Muscle of back (tissue), 13 donors: ENCODE measurements at places on chromosomes 2 and 18.

DNA sequence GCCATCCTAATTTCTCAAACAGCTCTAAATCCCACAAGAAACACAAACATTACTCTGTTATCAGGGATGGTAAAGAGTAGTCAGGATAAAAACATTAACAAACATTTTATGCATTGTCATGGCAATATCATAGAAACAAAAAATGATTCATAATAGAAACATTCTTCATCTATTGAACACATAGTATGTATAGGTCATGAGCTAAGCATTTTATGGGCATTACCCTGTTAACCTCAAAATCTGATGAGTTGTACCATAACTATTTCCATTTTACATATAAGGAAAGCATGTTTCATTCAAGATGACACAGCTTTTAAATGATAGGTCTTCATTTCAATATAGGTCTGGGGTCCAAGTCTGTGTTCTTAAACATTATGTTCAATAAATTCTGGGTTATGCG lies 344.9 kb downstream of the RND3 start:
- no peak for DNase-seq

DNA sequence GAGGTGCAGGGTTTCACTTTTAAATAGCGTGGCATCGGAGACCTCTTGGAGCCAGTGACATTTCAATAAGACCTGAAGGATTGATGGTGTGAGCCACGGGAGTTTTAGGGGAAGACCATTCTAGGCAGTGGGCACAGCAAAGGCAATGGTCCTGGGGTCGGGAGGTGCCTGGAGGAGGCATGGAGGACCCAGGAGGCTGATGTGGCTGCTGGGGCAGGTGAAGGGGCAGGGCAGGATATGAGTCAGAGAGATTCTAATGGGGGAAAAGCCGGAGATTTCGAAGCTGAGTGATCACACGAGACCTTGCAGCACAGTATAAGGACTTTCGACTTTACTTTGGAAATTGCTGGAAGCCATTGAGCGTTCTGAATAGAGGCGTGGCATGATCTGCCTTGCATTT lies 79.6 kb upstream of the KCNE4 start:
- no peak for DNase-seq

DNA sequence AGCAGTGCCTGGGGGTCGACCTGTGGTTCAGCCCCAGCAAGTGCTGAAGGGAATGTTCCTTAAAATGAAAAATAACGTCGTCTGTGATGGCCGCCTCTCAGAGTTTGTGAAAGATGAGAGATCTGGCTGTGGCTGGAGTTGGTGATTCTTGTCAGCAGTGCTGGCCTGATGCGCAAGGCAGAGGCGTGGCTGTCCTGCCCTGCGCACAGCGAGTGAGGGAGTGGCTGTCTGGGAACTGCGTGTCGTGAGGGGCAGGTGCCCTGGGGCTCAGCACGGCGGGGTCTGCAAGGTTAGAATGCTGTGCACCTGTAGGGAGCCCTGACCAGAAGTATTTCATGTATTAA lies 8.8 kb downstream of the NFATC1 start:
- DNase-seq = no peak

GRCh38 chr2:160251569-160251968 lies 51.5 kb upstream of the ITGB6 start:
- no peak for DNase-seq

DNA sequence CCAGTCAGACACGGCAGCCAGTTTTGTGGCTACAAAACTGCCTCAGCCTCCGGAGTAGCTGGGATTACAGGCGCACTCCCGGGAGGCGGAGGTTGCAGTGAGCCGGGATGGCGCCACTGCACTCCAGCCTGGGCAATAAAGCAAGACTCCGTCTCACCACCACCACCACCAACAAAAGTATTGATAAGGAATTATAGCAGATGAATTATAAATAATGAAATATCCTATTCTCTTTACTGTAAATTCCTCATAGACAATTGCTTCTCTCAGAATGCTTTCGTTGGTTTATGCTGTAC lies 1.4 kb upstream of the FAM161A start:
- no peak for DNase-seq

DNA sequence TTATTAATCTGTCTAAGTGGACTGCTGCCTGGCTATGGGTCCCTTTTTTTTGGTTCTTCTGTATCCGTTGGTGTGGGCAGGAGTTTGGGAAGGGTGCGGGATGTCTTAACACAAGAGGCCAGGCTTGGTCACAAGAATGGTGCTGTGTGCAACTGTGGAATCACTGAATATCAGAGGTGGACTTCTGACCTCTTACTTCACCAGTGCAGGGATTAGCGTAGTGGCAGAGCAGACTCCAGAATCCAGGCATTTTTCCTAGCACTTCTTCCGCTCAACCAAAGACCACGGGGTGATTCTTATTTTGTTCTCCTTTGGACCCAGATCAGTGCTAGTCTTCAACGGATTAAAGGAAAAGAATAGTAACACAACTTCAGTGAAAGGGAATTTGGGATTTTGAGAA lies 254.3 kb upstream of the TNP1 start:
- no peak for DNase-seq

DNA sequence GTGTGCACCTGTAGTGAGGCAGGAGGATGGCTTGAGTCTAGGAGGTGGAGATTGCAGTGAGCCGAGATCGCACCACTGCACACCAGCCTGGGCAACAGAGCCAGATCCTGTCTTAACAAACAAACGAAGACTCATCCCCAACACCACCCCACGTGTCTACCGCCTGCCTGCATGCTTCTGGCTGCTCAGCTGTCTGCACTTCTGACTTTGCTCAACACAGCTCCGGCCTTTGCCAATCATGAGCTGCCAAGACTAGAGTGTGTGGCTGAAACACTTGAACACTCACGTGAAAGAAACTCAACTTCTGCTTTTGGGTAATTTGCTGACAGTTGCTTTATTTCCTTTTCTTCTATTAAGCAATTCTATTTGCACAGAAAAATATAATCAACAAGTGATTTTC lies 32.1 kb upstream of the SP3 start:
- no peak for DNase-seq

- DNase-seq = no peak
Measured at GRCh38 chr18:57543560-57543959, 42.9 kb downstream of the FECH start.

- DNase-seq = no peak
Measured at GRCh38 chr2:63596401-63596883, 7.7 kb downstream of the MDH1 start.

DNA sequence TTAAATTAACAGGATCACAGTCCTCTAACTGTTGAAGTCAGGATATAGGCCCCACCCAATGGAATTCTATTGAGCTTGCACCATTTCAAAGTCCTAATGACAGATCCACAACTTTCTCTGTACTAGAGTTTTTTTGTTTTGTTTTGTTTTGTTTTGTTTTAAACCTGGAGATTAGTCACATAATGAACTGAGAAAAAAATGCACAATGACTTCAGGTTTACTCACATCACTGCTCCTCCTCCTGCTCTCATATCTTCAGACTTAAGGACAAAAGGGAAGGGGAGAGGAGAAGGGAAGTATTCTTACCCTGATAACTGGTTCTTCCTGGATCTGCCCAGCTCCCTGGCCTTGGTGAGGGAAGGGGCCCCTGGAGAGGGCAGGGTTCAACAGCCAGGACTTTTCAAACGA lies 208.2 kb upstream of the EPHA4 start:
- no peak for DNase-seq

DNA sequence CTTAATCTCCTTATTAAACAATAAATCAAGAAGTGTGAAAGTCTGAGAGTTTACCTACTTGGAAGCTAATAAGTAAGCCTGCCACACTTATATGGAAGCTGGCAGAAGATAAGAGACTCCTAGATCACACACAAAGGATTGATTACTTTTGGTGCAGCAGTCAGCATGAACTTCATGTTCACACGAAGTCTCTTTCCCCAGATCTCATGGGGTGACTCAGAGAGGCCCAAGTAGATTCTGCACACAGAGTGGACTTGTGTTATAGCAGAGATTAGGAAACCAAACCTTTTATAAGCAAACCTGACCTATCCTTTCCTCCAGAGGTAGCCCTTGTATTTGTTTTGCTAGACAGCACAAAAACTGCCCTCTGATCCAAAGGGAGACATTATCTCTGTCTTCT lies 9.9 kb upstream of the GAREM1 start:
- no peak for DNase-seq

GRCh38 chr18:48230467-48231113 lies 178.6 kb downstream of the ZBTB7C start:
- DNase-seq = peak; percentile 57

- no peak for DNase-seq
Measured at GRCh38 chr2:31166925-31167324, 28.7 kb upstream of the GALNT14 start.

GRCh38 chr2:196040218-196040617 lies 28.4 kb downstream of the DNAH7 start:
- DNase-seq = no peak

DNA sequence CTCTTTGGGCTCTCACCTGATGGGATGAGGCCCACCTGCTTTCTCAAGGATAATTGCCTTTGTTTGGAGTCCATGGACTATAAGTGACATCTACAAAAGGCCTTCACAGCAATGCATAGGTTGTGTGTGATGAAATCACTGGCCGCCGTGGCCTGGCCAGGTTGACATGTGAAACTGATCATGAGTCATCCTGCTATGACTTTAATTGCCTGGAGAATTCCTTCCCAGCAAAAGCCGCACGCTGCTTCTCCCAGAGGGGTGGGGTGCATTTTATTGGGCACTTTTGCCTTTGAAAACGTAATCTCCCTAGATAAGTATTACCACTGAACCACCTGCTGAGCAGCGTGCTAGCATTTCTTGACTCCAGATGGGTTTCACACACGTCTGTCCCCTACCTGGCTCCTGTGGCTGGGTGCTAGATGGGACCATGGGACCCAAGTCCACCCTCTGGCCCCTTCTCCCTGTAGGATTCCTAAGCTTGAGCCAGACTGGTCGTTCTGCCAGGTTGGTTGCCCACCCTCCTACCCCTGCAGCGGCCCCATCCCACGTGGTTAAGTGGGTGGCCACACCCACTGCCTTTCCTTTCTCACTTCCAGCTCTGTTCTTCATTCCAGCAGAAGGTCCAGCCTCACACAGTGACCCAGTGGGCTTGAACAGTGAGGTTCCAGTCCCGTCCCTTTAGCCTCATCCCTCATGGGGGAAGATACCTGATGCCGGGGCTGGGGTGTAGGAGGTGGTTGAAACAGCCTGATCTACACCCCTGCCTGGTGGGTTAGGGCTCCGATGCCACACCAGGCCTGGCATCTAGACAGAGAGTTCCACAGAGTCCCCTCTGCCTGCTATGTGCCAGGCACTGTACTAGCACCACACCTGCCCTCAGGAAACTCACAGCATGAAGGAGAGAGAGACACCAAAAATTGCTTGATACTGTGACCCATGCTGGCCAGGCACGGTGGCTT lies 89.6 kb downstream of the GBX2 start:
- DNase-seq = no peak

DNA sequence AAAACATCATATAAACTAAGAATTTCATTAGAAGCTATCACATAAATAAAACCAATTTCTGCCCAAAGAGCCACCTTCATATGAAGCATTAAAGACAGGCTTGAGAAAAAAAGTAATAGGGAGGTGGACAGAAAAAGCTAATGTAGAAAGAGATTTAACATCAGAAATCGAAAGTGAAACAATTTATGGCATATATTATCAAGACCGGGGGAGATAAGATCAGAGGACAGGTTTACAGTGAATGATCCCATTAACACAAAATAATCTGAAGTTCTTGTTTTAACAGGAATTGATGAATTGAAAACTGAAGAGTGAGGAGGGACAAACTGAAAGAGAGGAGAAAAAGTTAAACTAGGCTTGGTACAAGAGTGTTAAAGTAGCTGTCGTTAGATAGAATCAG lies 786.3 kb upstream of the FSHR start:
- no peak for DNase-seq
